ENCODE measurements at places on chromosomes 5 and 9.

GRCh38 chr9:137373611-137373980, 49.4 kb downstream of the EXD3 start:
- peak; percentile 51 for DNase-seq

GRCh38 chr9:30534896-30535295, 1849.5 kb upstream of the ACO1 start:
- no peak for DNase-seq

- DNase-seq: no peak
Measured at GRCh38 chr9:92474587-92474986, 7.7 kb downstream of the ASPN start.

- peak; percentile 99 for DNase-seq
Measured at GRCh38 chr9:128635266-128636023, 21.2 kb downstream of the DYNC2I2 start.

- DNase-seq: no peak
Measured at GRCh38 chr5:86152988-86153560, 464.7 kb upstream of the COX7C start.

DNA sequence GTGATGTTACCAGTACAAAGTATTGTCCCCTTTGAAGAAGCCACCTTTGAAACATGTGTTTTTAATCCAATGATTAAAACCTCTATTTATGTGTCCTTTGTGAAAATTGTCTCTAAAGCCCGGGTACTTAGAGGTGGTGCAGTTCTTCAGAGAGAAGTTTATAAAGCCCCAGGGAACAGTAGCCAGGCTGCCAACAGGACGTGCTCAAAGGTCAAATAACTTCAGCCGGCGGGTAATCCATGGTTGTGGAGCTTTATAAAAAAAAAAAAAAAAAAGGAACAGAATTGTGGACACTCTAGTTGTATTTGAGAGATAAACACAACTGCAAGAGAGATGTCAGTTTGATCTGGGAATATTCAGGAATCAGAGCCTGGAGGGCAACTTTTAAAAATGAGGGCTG, 57.9 kb upstream of the CTNND2 start:
- no peak for DNase-seq

Data from kidney tubule cell (primary cell).